MV-4-11 (cell line): ENCODE measurements at places on chromosomes 4 and X.

DNA sequence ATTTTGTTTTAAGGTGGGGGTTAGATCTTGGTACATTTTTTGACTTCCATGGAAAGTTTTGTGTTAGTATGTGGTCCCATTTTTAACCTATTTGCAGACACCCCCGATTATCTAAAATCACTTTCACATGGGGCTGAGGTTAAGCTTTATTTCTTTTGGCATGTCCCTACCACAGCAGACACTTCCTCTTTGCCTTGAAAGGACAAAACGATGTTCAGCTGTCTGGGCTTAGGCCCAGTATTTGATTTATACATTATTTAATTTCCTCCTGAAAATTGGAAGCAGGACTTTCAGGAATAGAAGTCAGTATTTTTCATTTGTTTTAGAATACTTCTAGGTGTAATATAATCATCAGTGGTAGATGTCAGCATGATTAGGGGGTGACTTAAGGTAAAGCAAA lies 112.4 kb upstream of the SPRY1 start:
- peak; percentile 31 for DNase-seq

DNA sequence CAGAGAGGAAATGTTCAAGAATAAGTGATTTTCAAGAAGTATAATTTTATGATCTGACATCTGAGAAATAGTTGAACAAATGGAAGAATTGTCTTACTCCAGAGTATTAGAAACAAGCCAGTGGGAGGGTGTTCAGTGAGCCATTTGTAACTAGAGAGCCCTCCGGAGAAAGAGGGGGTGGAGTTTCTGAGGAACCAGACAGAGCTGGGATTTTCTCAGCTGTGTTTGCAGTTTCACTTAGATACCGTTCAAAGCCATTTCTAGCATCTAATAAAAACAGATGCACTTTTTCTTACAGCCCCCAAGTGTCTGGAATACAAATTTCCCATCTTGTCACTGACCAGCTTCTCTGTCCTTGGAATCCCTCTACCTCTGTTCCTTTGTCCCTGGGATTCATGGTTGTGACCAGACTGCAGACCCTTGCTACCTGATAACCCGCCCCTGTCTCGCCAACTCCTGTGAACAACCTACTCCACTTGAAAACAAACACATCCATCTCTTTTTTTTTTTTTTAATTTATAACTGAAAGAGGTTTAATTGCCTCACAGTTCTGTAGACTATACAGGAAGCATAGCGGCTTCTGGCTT lies 132.8 kb upstream of the KLF3 start:
- no peak for DNase-seq

DNA sequence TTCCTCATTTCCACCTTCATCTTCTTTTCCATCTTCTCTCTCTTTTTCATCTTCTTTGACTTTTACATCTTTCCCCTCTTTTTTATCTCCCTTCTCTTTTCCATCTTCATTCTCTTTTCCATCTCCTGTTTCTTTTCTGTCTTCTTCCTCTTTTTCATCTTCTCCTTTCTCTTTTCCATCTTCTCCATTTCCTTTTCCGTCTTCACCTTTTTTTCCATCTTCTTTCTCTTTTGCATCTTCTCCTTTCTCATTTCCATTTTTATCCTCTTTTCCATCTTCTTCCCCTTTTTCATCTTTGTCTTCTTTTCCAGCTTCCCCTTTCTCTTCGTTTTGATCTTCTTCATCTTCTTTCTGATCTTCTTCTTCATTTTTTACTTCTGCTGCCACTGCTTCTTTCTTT lies 87.0 kb downstream of the HMGN5 start:
- DNase-seq, result no peak

DNA sequence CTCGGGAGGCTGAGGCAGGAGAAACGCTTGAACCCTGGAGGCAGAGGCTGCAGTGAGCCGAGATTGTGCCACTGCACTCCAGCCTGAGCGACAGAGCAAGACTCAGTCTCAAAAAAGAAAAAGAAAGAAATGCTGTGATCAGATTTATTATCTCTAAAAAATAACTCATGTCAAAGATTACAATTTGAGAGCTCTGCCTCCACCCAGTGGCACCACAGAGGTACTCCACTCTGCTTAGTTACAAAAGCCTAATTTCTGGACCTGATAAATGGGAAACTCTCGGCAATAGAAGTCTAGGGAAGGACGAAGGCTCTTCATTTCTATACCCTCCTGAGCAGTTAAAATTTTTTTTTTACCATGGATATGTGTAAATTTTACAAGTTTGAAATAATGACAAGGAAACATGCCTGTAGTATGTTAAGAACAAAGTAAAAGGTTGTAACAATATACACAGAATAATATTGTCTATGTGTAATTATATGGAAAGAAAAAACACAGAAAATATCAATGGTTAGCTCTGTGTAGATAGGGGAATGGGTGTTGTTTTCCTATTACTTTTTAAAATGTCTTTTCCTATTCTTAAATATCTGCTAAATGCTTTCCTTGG lies 149.8 kb downstream of the STIM2 start:
- DNase-seq, result peak; percentile 43

- no peak for DNase-seq
These were observed 32.1 kb downstream of the HUWE1 start for GRCh38 chrX:53654376-53654775.

GRCh38 chr4:9916346-9916745 lies 105.0 kb downstream of the SLC2A9 start:
- DNase-seq, result no peak

DNA sequence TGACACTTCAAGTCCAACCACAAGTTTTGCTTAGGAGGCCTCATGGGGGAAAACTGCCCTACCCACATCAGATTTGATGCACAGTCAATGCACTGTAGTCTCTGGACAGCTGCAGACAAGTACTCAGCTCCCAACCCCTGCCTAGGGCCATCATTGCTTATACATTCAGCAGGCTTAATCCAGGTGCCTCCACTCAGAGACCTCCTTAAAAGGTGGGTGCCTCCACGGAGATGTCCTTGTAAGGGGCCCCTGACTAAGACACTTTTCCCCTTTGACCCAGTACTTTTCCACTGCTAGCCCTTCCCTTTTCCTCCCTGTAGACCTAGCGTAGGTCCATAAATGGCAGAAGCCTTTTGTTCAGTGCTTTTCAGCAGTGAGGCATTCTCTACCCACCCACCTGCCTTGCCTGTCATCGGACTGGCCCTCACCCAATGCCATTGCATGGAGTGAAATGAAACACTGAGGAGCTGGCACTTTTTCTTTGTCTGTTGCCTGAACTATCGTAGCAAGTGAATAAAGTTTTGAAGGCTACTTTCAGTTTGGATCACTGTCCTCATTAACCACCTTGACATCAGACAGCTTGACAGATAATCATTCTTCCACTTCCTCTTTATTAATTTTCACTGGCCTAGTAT lies 23.8 kb upstream of the PLK4 start:
- no peak for DNase-seq

GRCh38 chr4:113476800-113477199 lies 284.7 kb downstream of the CAMK2D start:
- no peak for DNase-seq

- no peak for DNase-seq
These were observed 68.9 kb downstream of the TMEM131L start for GRCh38 chr4:153534792-153535629.

GRCh38 chrX:150258463-150259430 lies 104.4 kb upstream of the MAMLD1 start:
- DNase-seq, result no peak

DNA sequence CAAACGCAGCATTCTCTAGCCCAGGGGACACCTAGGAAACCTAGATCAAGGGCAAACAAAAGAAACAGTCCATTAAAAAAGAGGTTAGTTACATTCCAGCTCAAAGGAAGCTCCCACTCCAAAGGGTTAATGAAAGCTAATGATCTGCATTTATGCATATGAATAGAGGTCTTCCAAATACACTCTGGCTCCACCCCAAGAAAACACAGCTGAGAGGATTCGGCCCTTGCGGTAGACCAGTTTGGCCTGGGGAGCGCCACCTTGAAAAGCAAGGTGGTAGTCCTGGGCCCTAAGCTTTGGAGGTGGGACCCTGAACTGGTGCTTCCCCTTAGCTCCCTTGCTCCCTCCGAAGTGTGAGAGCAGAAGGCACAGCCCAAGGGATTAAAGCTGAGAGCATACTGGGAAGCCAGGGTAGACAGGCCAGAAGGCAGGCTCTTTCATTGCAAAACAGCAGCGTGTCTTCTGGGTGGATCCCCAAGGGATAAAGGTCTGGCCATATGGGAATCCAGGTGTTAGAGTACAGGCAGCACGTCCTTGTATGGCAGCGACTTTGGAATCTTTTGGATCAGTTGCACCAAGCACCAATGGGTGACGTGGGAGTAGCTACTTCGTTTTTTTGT lies 3.7 kb downstream of the GABRQ start:
- no peak for DNase-seq

DNA sequence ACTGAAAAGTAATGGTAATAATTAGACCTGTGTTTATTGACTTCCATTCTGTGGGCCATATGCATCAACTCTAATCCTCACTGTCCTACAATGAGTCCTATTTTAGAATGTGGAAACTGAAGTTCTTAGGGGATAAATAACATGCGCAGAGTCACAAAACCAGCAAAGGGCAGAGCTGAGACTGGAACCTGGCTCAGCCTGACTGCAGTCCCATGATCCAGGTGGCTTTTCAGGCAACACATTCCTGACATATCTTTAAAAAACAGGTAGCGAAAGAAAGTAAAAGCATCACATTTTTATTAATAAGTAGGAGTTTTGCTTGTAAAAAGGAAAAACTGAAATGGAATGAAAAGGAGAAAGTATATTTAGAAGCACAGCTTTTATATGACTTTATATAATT lies 34.7 kb upstream of the PRSS48 start:
- no peak for DNase-seq

GRCh38 chrX:16484338-16484737 lies 165.6 kb upstream of the S100G start:
- DNase-seq, result peak; percentile 86

DNA sequence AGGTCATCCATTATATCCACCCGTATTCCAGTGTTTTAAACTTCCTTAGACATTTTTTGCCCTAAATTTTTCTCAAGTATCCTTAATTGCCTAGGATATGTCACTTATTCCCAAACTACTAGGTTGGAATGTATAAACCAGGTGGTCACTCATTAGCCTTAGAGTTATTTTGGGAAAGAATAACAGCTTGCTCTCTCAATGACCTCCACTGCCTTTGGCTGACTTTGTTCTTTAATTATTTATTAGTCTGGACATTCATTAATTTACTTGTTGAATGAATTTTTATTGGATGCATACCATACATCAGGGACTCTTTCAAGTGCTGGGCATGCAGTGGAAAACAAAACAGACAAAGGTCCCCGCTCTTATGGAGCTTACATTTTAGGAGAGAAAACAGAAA lies 609.3 kb upstream of the IGFBP7 start:
- DNase-seq, result no peak

DNA sequence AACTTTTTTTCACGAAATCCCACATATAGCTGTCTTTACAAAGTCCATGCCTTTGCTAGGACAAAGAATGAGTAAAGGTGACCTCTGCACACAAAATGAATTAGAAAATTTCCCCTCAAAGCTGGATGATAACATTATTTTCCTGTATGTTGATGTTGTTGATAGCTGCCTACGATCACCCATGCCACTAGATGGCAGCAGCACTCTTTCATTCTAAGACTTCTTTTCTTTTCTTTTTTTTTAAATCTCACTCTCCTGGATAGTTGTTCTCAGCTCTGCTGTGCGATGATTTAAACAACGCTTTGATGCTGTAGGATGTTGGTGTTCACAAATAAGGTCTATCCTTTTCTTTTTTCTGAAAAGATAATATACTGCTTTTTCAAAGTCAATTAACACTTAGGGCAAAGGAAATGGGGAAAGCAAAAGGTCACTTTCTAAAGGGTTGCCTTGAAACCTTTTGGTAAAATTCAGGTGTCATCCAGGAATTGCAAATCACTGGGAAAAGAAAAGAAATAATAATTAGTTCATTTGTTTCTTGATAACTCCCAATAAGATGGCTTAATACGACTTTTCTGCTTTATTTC lies 266.8 kb downstream of the C4orf33 start:
- peak; percentile 48 for DNase-seq

DNA sequence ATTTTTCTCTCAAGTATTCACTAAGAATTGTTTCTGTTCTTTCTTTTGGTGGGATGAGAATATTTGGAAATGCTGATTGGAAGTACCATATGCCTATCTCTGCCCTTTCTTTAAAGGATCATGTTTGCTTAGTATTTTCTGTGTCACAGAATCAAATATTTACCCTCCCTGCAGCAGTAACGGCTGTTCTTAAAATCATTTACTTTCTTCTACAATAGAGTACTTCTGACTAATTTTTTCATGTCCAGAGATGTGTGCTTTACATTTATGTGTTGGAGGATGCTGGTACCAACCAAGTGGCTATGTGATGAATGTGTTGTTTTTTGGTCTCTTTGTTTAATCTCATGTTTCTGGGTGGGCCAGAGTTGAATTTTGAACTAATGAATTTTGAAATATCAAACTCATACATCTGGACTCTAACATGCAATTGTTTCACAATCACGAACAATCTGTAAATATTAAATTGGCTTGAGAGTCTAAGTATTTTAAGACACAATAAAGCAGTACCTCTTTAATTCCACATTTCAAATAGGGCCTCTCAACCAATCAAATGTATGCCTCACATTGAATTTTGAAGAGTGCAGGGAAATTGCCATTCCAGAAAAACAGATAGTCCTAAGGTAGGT lies 59.4 kb upstream of the ARSJ start:
- no peak for DNase-seq
